ENCODE measurements at places on chromosomes 5 and 9.
A peak's percentile ranks its signal among the peaks of the same experiment; 100 is the strongest.

GRCh38 chr5:9524941-9525340, 20.9 kb downstream of the SEMA5A start:
- DNase-seq: no peak

DNA sequence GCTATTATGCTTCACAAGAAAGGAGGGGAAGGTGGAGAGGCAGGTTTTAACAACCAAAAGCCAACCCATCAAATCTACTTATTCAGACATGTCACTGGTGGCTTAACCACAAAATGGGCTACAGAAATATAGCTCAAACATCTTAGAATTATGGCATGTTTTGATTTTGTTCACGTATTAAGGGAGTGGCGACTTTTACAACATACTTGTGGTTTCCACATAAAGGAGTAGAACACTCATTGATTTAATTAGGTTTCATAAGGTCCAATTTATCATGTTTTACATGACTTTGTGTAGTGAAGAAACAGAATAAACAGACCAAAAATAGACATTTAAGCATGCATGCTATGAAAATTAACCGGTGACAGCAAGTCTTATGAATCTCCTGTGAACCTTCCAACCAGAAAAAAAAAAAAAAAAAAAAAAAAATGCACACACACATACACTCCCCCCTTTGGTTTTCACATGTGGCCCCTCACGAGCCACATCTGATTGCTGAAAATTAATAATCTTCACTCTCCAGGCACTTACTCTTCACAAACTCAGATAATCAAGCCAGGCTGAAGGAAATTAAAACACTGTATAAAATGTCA, 5.4 kb downstream of the ZNF608 start:
- DNase-seq: no peak

DNA sequence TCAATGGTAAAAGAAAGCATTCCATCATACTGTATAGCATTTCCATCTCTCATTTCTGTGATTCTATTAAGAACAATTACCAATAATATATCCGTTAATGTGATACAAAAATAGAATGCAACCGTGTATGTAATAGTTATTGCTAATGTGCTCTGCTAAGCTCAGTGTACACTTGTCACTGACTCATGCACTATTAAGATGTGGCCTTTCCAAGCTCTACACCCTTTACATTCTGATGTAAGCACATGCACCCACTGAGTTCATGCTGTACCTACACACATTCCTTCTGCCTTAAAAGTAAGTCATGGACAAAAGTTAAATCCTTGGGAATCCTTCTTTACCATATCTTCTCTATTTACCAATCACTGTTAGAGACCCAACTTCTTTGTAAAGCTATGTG, 319.1 kb downstream of the ZSWIM6 start:
- no peak for DNase-seq

- DNase-seq: no peak
Measured at GRCh38 chr9:75885652-75886051, 4.8 kb upstream of the PCSK5 start.

DNA sequence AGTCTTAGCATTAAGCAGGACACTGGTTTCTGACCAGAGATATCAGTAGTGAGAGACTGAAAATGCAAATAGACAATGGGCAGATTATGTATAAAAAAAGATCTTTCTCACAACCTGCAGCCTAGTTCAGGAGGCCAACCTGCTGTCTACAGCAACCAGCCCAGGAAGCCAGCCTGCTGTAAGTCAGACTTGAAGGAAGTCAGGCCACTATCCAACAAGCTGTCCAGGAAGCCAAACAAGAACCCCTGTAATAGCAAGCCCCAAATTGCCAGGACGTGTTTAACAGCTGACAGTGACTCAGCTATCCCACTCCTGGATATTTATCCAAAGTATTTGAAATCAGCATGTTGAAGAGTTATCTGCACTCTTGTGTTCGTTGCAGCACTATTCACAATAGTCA, 121.8 kb upstream of the SPIN1 start:
- no peak for DNase-seq

DNA sequence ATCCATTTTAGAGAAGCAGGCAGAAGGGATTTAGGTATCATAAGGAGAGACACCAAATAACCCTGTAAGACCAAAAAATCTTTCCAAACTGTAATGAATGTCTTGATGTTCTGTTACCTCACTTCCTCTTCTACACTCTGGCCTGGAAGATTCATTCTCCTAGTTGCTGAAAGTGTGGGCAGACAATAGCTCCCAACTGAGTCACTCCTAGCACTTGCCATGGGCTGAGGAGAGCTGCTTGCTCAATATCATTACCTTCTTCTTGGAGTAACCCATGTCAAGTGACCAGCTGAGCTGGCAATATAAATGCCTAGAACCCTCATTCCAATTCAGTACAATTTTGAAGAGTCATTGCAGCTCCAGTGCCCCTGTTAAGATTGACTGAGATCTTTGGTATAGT, 1985.5 kb upstream of the CDH6 start:
- no peak for DNase-seq

DNA sequence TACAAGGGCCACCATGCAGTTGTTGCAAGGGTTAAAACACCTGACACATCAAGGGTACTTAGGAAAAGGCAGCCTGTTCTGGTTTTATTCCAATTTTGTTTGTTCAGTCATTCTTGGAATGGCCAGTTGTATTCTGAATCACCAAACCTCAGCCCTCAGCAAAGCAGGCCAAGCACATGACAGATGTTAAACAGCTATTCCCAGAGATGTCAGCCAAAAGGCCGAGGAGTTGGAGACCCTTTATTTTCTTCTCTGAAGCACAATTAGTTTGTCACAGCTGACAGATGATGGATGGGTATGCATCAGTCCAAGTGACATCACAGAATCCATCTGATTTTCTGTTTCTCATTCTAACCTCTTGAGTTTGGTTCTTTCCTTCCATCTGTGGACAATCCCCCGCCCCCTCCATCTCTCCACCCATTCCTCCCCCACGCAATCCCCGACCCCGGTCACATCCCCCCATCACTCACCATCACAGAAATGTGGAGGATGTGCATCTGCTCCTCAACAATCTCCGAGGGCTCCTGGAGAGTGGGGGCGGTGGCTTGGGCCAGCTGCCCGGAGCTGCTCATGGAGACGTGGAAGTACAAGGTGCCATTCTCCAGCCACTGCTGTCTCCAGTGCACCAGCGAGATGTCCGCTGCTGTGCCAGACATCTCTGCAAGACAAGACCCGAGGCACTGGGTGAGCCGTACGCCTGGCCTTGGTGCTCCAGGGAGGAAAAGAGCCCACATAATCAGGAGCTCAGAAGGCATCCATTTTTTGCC, 123.8 kb downstream of the ASTN2 start:
- no peak for DNase-seq

- no peak for DNase-seq
Measured at GRCh38 chr5:15499528-15500324, at the start of gene FBXL7. Gene FBXL7, plus strand, starts transcription at chr5:15500180.

DNA sequence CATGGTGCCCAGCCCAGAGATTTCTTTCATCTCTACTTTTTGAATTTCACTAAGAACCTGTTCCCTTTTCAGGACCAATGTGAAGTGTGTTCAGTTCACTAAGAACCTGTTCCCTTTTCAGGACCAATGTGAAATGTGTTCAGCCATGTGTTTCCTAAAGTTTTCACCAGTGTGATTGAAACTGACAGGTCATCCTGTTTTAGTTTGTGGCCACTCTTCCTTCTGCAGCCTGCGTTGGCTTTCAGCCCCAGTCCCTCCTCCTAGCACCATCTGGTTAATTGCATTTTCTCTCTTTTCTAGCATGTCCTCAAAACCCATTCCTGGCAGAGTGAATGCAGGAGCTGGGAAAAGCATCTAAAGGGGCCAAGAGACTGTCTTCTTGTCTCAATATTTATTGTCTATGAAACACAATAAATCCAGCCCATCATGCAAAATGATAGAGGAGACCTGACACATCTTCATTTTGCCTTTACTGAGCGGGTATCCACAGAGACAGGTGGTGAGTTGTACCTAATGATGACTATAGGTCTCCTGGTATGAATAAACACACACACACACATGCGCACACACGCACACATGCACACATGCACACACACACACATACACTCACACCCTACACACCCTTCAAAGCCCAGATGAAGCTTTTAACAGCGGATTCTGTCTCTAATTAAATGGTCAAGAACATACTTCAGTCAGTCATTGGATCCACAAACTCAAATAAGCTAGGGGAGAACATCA, 6.1 kb upstream of the PANK3 start:
- no peak for DNase-seq

DNA sequence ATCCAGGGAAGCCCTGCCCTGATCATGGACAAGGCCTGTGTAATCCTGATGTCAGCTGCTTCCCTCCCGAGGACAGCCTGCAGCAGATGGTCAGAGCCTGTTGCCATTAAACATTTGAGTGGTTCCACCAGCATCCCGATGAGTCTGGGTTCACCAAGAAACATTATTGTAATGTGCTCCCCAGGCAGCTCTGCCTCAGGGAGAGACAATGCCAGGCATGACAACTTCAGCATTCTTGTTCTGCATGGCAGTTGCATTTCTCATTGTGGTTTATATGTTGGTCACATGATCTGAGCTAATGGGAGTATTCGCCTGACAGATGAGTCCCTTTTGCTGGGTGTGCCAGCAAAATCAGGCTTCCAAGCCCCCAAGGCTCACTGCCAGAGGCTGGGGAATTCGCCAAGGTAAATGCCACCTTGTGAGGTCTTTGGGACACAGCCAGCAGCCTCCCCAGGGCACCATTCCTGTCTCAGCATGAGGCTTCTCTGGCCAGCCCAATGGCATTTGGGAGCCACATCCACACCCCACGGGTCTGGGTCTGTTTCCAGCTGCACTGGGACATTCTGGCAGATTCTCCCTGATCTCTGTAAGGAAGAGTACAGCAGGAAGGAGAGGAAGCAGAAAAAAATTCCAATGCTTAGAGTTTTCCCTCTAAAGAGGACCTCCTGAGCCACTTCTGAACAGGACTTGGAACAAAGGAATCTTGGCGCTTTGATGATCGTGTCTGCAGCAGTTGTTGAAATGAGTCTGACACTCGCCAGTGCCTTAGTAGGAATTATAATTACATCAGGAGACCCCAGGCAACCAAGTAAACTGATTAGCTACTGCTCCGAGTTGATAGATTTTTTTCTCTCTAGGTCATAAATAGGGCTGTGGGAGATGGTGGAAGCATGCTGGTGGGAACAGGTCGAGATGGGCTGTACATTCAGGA, 18.7 kb downstream of the KCNIP1 start:
- DNase-seq: no peak

DNA sequence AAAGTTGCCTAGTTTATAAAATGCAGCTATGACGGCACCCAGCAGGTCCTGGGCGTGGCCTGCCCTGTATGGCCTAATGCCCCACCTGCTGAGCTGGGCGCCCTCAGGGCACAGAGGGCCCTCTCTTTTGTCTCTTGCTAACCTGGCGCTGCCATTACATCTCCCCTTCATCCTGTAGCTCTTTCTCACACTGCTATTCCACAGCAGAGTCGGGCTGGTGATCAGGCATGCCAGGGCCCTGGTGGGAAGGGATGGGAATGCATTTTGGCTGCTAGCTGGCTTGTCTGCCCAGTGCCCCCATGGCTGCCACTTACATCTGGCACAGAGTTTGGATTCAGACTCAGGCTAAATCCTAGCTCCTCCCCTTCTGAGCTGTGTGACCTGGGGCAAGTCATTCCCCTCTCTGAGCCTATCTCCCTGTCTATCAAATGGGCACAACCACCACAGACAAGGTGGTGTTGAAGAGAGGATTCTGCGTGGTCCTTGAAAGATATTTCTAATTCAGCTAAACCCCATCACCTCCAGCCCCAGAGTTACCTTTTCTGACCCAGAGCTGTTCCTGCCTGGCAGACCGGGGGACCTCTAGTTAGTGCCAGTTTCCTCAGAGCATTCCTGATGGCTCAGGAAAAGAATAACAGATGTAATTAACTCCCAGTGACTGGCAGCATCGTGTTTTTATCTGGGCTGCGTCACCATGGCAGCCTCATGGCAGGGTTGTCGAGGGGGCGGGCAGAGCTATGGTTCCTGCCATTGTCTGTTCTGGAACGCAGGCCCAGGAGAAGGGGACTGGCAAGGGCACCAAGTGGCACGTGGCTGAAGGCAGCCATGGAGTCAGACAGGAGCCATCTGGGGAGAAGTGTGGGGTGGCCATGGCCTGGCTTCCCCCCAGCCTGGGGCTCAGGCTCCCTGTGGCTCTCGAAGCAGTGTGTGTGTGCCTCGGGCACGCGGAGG, 6.3 kb downstream of the PRR7 start:
- no peak for DNase-seq

DNA sequence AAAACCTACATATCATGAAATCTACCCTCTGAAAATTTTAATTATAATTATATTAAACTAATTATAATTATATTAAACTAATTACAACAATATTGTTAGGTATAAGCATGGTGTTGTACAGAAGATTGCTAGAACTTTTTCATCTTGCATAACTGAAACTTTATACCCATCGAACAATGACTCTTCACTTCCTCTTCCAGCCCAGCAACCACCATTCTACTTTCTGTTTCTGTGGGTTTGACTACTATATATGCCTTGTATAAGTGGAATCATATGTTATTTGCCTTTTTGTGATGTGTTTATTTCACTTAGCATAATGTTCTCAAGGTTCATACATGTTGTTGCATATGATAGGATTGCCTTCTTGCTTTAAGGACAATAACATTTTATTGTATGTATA, 274.2 kb upstream of the CCNH start:
- no peak for DNase-seq

DNA sequence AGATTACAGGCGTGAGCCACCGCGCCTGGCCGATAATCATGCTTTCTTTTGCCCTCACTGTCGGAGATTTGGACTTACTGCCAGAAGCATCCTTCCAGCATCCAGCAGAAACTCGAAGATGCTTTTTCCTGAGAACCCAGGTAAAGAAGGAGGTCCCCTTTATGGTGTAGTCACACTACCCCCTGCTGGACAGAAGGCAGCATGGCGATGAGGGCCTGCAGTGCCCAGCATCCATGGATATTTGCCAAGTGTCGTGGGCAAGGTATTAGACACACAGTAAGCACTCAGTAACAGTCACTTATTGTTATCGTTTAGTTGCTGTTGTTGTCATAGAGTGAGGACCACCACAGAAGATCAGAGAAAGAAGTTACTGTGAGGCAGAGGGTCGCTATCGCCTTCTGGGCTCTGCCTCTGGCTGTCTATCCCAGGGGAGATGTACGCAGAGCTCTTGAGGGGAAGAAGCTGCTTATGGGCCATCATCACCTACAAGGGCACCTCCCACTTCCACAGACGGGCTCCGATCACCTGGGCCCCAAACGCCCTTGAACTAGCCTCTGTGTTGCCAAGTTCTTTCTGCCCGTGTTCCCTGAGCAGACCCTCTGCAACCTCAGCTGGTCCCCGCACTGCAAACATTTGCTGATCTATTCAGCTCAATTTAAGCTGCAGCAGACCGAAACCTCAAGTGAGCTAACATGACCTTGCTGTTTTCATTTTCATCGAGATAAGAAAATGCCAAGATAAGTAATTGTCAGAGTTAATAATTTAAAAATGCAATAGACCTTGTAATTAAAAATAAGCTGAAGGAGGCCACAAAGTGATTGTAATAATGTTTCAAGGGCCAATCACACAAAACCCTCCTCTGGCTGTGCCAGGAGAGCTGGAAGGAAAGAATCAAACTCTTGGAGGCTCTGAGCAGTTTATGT, 23.9 kb downstream of the C5orf15 start:
- peak; percentile 17 for DNase-seq

GRCh38 chr5:178416919-178417318, 173.3 kb downstream of the COL23A1 start:
- DNase-seq: peak; percentile 18

- no peak for DNase-seq
Measured at GRCh38 chr9:36116593-36116992, 19.9 kb upstream of the GLIPR2 start.

Data from Panc1 (cell line).